ENCODE measurements at places on chromosomes 5 and 9. TPM values are rescaled to one million over a fixed set of nuclear protein-coding genes. Genes with fewer than 3 reads are reported as not detected.

Gene PFN3
- not detected for total RNA-seq

Gene LAMC3
- 0.07 TPM for total RNA-seq

Gene DAB2
- total RNA-seq = 100 TPM

Gene SCGB3A2
- not detected for total RNA-seq

Gene ZNF346
- 21.7 TPM for total RNA-seq

Gene LCN1
- not detected for total RNA-seq

Gene PAPPA
- total RNA-seq = 0.07 TPM

GRCh38 chr5:113846941-113847340 is 333.4 kb downstream of the YTHDC2 start:
- DNase-seq = no peak

DNA sequence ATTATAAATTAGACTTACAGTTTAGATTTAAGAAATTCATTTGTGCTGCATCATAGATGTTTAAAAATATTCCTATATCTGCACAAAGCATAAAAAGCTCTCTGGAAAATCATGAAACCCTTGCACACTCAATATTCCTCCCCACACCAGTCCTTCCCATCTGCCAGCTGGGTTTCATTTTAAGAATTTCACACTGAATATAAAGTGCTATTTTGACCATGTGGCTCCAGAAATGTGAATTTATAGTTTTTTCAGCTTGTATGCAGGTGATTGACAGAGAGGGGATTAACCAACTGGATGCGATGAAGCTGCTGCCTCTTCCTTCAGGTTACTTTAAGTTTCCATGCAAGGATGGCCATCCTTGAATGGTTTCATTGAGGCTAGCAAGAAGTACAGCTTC is 346.3 kb downstream of the NDUFS4 start:
- DNase-seq = no peak

DNA sequence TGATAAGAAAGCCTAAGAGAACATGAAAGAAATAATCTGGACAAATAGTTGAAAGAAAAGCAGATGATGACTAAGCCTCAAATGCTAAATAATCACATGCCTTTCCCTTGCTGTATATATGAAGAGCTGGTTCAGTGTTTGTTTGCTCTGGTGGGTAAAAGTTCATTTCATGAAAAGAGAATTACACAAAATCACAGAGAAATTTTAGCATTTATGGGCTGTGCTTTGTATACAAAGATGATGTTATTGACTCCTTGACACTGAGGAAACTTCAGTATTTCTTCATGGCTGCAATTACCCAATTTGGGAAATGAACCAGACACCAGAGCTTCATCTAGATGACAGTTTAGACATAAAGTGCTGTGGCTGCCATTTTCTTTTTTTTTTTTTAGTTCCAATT is 527.2 kb downstream of the NR2F1-AS1 start:
- DNase-seq = no peak

- DNase-seq = no peak
These were observed 462.6 kb downstream of the ENC1 start for GRCh38 chr5:74177961-74178360.

GRCh38 chr5:151383011-151383410 is 35.7 kb upstream of the SLC36A2 start:
- no peak for DNase-seq

DNA sequence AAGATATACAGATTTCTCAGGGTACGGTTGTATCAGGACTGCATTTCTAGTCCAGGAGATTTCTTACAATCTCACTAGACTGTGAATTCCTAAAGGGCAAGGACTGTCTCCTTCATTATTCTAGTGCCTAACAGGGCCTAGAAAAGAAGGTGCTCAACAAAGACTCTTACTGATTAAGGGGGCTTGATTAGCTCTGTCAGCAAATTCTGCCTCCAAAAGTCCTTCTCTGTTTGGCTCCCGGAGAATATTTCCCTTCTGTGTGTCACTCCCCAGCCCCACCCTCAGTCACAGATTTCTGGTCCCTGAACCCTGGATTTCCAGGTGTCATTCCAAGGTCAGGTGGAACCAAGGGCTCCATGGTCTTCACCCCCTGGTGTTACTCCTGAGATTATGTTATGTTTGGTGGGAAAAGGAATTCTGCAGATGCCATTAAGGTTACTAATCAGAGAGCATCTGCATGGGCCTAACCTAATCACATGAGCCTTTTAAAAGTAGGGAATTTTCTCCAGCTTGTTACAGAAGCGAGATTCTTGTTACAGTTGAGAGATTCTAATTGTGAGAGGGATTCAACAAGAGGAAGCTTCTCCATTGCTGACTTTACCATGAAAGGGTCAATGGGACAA is 167.7 kb upstream of the LHFPL2 start:
- no peak for DNase-seq

GRCh38 chr5:68435611-68436010 is 220.1 kb downstream of the PIK3R1 start:
- no peak for DNase-seq

DNA sequence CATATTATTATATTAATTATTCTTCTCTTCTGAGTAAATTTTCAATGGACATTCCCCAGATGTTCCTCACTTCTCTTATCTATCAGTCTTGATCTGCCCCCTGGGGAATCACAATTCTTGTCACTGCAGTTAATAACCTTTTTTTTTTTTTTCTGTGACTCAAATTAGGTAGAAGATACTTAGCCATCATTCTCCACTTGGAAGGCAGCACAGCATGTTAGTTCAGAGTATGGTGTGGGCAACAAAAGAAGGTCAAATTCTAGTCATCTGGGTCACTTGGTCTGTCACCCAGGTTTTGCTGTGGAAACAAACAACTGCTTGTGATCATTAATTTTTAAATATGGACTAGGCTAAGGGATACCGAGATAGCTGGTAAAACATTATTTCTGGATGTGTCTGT is 8.1 kb upstream of the MOB3B start:
- DNase-seq = no peak

DNA sequence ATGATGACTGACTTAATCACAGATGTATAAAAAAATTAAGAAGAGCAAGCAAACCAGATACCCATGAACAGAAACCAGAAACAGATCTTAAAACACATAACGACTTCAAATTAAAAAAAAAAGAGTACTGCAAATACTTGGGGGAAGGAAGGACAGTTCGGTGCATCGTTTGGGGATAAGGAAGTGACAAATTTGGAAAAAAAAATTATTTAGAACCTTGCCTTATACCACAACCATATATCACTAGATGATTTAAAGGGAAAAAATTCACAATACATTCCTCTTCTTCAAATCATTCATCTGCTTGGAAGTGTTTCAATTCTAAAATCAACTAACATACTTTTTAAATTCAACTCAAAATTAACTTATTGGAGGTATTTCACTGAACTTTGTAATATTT is 1038.6 kb upstream of the DMAC1 start:
- no peak for DNase-seq

- DNase-seq = no peak
These were observed 60.4 kb downstream of the HMCN2 start for GRCh38 chr9:130325921-130326320.

DNA sequence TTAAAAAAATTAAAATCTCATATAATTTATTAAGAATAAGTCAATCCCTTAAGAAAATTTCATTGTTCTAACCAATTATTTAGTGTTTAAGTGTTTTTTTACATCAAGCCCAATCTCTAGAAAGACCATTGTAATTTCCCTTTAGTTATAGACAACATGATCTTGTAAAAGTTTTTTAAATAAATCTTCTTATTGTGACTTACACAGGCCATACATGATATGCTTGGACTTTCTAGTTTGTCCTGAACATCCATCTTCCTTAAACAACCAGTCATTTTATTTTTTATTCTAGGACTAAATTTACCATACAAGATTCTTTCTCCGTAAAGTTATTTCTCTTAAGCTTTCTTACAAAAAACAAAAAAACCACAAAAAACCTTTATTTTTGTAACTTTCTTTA is 126.5 kb upstream of the MAST4 start:
- no peak for DNase-seq

GRCh38 chr5:170546282-170546681 is 42.5 kb downstream of the KCNIP1 start:
- DNase-seq = no peak

- DNase-seq = no peak
These were observed 234.6 kb downstream of the CAAP1 start for GRCh38 chr9:26657958-26658357.

DNA sequence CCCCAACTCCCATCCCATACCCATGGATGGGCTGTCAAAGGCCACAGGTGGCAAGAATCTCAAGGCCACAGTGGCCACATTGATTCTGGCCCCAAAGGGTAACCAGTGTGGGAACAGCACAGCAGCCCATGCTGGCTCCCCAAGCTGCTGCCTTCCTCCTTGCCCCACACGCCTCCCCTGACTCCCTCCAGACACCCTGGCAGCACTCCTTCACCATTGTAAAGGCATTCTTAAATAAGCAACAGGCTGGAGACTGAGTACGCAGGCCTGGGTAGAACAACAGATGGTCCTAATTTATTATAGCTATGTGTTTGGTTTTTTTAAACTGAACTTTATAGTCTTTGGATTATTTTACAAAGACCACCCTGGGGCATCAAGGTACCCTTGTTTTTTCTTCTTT is 158.8 kb downstream of the TSSK1B start:
- no peak for DNase-seq

DNA sequence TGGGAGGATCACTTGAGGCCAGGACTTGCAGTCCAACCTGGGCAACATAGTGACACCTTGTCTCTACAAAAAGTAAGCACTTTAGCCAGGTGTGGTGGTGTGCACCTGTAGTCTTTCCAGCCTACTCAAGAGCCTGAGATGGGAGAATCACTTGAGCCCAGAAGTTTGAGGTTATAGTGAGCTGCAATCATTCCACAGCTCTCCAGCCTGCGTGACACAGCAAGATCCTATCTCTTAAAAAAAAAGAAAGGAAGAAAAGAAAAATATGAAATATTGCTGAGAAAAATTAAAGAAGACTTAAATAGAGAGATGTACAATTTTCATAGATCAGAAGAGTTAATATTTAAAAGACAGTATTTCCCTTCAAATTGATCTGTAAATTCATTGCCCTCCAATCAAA is 76.4 kb downstream of the SMIM15 start:
- DNase-seq = no peak

DNA sequence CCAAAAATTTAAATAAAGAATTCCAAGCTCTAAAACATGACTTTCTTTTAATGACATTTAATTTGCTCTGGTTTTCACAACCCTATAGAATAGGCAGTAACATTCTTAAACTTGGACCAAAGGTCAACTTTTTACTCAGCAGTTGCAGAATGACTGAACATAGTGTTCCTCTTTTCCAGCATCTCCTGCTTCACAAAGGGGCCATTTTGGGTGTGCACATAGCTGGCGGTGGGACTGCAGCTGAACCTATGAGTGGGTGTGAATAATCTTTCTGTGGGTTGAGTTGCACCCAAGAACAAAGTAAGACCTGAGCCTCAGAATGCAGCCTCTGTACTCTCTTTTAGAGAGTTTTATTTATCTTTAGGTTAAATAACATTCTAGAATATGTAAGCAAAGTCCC is 96.9 kb upstream of the HAPLN1 start:
- DNase-seq = no peak

GRCh38 chr5:78300464-78301045 is 6.1 kb upstream of the AP3B1 start:
- DNase-seq = no peak

- no peak for DNase-seq
These were observed 607.2 kb upstream of the WWC1 start for GRCh38 chr5:167684251-167684650.

GRCh38 chr9:86230858-86231257 is 28.6 kb downstream of the C9orf153 start:
- no peak for DNase-seq

DNA sequence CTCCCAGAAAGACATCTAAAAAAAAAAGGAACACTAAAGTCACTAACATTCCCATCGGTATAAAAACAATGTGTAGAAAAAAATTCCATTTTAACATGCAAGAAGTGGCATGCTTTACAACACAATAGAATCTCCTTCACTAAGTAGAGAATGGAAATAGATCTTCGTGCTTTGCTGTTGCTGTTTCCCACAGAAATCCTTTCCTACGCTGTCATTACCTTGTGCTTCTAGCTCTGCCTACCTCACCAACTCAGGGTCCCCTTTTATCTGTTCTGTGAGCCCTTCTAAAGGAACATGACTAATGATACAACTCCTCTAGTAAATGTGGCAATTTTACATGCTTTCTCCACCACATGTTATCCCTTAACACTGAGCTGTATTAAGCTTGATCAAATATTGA is 202.9 kb downstream of the MCTP1 start:
- no peak for DNase-seq

DNA sequence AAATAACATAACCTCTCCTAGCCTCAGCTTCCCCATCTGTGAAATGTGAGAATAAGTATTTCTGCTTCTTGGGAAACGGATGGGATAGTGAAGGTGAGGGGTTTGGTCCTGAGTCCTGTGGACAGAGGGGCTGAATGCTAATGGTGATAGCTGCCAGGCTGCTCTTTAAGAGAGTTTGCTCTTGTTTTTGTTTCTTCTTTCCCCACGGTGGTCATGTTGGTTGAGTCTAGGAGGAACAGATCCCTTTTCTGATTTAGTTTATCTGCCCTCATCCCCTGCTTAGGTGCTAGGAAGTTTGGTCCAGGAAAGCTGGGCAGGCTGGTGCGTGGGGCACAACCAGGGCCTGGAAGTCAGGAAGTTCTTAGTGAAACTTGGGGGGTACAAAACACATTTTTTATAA is 7.7 kb upstream of the PITX1 start:
- DNase-seq = no peak

- no peak for DNase-seq
These were observed 195.2 kb upstream of the TUT7 start for GRCh38 chr9:86549401-86549811.

DNA sequence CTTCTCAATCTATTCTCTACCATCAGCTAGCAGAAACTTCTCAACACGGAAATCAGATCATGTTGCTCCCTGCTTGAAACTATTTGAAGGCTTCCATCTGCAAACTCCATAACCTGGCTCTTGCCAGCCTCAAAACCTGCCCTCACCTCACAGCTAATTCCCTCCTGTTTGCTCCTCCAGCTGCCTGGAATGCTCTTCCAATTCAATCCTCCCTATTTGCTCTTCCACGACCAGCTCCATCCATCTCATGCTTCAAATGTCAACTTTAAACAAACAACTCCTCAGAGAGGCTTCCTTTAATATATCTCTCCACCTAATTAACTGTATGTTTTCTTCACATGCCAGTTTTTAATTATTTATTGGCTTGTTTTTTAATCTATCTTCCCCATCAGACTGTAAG is 1.5 kb downstream of the PLAA start:
- DNase-seq = no peak

- DNase-seq = peak; percentile 24
These were observed 46.2 kb upstream of the PWWP2A start for GRCh38 chr5:160165137-160166068.

All from pulmonary artery endothelial cell (primary cell).